ENCODE measurements at places on chromosomes 7 and 10.
A peak's percentile ranks its signal among the peaks of the same experiment; 100 is the strongest.

GRCh38 chr7:137670222-137671064, 176.3 kb downstream of the DGKI start:
- no peak for DNase-seq

GRCh38 chr10:91220954-91221675, 652 bp downstream of the PCGF5 start:
- no peak for DNase-seq

DNA sequence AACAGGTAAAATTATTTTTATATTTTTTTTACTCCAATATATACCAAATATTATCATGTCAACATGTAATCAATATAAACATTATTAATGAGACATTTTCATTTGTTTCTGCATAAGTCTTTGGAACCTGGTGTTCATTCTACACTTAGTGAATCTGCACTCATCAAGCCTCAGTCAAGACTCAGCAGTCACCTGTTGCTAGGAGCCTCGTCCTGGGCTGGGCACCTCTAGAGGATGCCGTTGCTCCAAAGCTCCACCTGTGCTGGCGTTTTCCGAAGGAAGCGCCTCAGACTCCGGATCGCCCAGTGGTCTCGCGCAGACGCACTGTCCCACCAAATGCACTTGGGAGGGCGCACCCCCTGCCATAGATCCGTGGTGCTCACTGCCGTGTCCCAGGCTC, 604.7 kb upstream of the MKI67 start:
- DNase-seq: no peak

GRCh38 chr7:93751421-93751820, 139.1 kb downstream of the TFPI2 start:
- DNase-seq: no peak

DNA sequence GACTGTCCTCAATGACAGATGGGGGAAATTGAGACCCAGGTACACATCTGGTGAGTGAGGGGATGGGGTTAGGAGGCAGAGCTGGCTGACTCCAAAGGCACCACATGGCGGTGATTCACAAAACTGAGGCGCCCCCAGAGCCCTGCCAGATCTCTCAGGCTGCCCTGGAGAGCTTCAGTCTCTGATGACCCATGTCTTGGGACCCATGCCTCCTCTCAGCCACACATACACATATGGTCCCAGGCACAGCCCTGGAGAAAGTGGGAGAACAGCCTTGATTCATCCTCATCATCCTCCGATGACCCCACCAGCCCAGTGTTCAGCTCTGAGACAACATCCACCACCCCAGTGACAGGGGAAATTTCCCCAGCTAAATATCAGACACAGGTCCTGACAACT, 426.0 kb downstream of the RPS24 start:
- no peak for DNase-seq

- DNase-seq: no peak
Observed at GRCh38 chr10:44756216-44756615, 154.9 kb upstream of the TMEM72 start.

- DNase-seq: no peak
Observed at GRCh38 chr7:116801092-116801710, 61.2 kb upstream of the CAPZA2 start.

GRCh38 chr7:155412416-155413253, 45.3 kb upstream of the EN2 start:
- peak; percentile 4 for DNase-seq

DNA sequence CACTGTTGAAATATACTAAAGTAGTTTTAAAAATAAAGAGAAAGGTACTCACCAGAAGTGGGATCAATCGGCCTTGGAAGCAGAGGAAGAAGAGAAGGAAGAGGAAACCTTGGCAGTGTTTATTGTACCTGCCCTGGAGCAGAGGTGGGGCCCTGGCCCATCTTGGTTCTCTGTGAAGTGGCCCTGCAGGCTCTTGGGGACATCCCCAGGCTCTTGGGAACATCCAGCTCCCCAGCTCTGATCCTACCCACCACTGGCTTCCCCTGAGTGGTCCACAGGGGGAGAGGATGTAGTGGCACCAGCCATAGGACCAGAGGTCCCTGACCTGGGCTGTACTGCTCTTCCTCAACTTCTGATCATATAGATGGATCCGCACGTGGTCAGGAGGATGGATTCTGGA, 22.3 kb upstream of the RET start:
- DNase-seq: no peak

DNA sequence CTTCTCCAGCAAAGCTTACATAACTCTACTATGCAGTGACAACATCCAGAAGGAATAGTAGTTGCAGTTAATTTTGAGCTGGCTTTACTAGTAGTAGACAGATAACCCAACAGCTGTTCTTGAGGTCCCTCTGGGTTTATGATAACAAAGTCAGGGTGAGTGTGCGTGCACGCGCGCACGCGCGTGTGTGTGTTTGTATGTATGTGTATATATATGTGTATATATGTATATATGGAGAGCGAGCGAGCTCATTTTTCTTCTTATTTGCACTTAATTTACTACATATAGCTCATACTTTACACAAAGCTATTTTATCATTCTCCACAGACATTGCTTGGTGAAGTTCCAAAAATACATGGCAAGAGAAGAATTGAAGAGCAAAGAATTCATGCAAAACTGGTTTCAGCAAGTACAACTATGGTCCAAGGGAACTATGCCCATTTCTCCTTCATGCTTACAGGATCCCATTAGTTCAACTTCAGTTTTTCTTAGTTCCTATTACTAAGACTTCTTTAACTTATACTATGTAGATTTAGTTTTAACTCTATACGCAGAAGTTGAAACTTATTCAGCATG, 105.9 kb upstream of the TMEM168 start:
- no peak for DNase-seq

- DNase-seq: no peak
Observed at GRCh38 chr7:138235207-138235606, 158.9 kb downstream of the AKR1D1 start.

GRCh38 chr10:52635651-52636050, 136.9 kb downstream of the MBL2 start:
- no peak for DNase-seq

DNA sequence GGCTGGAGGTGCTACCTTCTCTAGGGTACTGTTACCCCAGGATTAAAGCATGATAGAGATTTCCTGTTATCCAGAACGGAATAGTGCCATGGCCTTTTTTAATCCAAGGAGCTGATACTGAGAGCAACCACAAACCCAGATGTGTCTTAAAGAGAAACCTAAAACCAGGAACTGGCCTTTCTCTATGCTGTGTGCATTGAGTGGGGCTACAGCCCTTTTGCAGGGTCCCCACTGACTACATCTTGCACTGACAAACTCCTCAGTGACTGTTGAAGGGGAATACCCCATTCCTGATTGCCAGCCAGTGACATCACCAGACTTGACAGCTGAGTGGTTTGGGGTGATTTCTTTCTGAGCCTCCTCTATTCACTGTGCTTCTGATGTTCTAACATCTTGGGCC, 81.9 kb upstream of the CAPZA2 start:
- DNase-seq: no peak

DNA sequence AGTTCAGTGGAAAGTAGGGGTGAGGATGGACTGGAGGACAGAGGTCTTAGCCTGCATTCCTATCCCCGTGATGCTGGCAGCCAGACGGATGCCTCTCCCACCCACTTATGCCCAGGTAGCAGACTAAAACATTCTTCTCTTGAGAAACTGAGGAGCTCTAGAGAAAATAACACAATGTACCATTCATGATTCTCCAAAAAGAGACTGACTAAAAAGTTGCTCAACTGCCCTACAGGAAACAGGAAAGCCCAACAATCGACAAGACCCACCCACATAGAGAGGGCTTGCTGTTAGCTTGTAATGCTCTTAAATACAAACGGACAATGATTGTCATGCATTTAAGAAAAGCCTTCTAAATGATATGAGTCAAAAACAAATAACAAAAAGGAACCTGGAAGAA, 33.2 kb upstream of the PDE1C start:
- DNase-seq: no peak

- DNase-seq: peak; percentile 85
Observed at GRCh38 chr10:73358331-73359279, at the start of gene CFAP70. TSS of gene CFAP70 (minus strand) at chr10:73358864. CDS start at chr10:73354796, 4,068 bp downstream.

- DNase-seq: no peak
Observed at GRCh38 chr10:126104767-126105166, 208.4 kb downstream of the FANK1 start.

DNA sequence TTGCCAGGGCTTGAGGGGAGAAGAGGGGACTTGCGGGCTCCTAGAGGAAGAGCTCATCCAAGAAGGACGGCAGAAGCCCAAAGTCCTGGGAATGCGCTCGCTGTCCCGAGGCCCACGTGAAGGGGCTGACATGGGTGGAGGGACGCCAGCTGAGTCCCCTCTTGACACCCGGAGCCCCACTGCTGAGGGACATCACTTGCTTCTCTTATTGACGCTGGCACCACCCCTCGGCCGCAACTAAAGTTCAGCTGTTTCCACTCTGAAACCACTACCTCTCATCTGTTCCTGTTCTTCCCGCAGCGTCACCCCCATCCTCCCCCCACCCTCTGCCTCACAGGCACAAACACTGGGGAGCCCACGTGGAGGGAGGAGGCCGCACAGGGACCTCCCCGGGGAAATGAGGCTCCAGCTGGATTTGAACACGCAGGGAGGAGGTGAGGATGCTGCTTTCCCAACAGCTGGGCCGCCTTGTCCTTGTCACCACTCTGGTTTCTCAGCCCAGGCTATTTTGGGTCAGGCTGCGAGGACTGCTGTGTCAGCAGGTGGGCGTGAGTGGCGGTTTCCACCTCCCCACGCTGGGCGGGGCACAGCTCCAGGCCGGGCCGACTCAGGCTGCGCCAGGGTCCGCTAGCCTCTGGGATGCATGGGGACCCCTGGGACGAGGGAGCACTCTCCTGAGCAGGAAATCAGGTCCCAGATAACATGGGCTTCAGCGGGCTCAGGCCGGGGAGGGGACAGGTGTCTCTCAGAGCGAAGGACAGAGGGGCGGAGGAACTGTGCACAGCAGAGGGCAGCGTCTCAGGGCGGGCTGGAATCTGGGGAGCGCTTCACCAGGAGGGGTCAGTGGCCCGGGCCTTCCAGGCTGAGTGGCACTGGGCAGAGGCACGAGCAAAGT, 156.3 kb downstream of the ZNF248 start:
- no peak for DNase-seq

DNA sequence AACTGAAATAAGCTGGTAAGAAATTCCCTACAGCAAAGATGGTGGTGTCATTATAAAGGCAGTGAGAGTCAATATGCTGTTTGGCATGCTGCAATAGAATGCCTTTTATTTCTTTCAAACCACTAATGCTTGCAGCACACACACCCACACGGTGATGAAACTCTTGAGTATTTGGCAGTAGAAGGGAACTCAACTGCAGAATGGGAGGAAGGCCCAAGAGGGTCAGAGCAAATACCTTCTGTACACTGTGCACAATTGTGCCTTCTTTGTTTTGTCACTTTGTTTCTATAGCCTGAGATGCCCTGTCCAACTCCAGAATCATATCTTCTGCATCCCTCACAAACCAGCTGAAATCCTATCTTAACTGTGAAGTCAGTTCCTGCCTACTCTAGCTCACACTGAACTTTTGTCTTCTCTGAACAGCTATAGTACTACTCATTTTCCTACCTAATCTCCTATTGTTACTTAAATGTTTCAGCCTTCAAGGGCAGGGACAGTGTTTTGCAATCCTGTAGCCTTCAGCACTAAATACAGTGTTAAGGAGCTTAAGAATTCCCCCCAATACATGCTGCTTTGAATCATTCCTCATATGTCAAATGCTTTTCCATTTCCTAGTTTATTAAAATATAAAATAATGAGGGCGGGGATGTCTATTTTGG, 22.2 kb downstream of the MMS19 start:
- DNase-seq: no peak

Data from stimulated activated CD8-positive, alpha-beta memory T cell treated with anti-CD3 and anti-CD28 coated beads, Interleukin-2, amount 100 ng/mL, for 1 hour (primary cell).